Uterus (tissue), 4 donors: ENCODE measurements at places on chromosomes 16 and 17. TPM values are rescaled to one million over a fixed set of nuclear protein-coding genes. Genes with fewer than 3 reads are reported as not detected.

GRCh38 chr17:82152556-82153294, 54.7 kb upstream of the FASN start:
- no peaks in the 10 kb centered on the region for H3K27me3 ChIP-seq
- H3K4me1 ChIP-seq = no peaks in the 10 kb centered on the region
- no peaks in the 10 kb centered on the region for H3K36me3 ChIP-seq
- H3K4me3 ChIP-seq = no peak overlapping the region

DNA sequence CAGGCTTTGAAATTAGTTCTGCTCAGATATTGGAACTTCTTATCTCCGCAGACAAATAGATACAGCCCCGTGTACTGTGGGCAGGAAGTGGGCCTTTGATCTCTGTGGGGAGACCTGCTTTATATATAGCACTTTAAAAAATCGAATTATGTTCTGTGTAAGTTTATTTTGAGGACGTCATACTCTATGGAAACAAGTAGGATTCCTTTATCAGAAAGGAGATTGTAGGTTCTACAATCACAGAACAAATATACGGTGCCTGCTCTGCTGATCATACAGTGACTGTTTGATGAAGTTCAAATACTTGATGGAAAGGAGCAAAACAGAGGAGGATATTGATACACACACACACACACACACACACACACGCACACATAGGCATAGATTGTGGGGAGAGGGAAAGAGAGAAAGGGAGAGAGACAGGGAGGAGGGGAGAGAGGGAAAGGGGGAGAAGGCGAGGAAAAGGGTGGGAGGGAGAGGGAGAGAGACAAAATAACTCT, 14.7 kb upstream of the TMEM220 start:
- DNase-seq = no peak
- no peak overlapping the region for H3K27ac ChIP-seq
- H3K4me1 ChIP-seq = no peaks in the 10 kb centered on the region
- no peaks in the 10 kb centered on the region for H3K27me3 ChIP-seq
- no peaks in the 10 kb centered on the region for H3K36me3 ChIP-seq

- no peak for DNase-seq
- H3K27ac ChIP-seq = no peak overlapping the region
- no peaks in the 10 kb centered on the region for H3K27me3 ChIP-seq
- H3K4me3 ChIP-seq = no peak overlapping the region
These were observed 4.3 kb downstream of the ZNF768 start for GRCh38 chr16:30521873-30522641.

DNA sequence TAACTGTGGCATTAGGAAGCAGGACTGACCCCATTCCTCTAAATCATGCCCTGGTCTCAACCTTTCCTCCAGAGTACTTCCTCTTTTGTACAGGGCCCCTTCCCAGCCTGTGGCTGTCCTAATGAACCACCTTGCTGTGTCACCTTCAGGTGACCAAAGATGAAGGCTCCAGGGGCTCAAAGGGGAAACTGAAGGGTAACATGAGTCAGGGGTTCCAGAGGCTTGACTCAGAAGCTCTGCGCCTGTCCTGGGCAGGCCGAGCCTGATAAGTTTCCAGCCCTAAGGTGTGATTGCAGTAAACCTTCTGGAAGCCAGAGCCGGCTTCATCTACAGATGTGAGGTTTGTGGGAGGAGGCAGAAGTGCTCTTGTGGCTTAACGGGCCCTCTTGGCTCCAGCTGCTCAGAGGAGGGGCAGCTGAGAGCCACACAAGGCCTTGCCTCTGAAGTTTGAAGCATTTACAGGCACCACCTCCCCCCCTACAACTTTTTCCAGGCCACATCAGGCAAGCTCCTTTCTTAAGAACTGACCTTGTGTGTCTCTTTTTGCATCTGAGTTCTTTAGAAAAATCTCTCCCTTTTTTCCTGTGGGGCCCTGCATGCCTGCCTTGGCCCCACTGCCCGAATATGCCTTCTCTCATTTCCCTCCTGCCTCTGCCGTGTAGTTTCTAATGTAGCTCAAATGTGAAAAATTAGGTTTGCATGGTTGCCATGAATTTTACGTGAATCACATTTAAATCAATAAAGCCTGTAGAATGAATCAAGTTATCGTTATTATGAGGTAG, 149.9 kb downstream of the CLEC16A start:
- peak overlapping the region; percentile 48 for H3K27ac ChIP-seq
- no peak for DNase-seq
- no peaks in the 10 kb centered on the region for H3K27me3 ChIP-seq
- H3K4me3 ChIP-seq = no peak overlapping the region
- H3K36me3 ChIP-seq = no peaks in the 10 kb centered on the region
- H3K4me1 ChIP-seq = no peaks in the 10 kb centered on the region

- H3K27ac ChIP-seq = no peak overlapping the region
- no peaks in the 10 kb centered on the region for H3K27me3 ChIP-seq
- no peak overlapping the region for H3K4me3 ChIP-seq
- H3K4me1 ChIP-seq = no peaks in the 10 kb centered on the region
- no peak for DNase-seq
These were observed 48.2 kb upstream of the MGAT5B start for GRCh38 chr17:76820039-76820438.

DNA sequence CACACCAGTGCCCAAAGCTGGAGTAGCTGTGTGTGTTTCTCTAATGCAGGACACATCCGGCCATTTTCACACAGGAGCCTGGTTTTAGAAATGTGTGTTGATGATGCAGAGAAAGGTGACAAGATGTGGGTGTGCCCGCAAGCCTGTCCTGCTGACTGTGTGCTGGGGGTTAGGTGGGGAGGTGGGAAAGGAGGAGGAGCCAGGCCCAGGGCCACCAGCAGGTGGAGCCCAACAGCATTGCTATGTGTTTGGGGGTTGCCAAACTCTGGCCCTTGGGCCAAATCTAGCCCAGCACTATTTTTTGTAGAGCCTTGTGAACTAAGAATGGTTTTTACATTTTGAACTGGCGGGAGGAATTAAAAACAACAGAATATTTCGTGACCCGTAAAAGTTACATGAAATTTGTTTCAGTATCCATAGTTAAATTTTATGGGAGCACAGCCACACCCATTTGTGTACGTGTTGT, 61.7 kb upstream of the LGALS9 start:
- no peaks in the 10 kb centered on the region for H3K36me3 ChIP-seq
- H3K27ac ChIP-seq = no peak overlapping the region
- H3K4me3 ChIP-seq = no peak overlapping the region
- no peaks in the 10 kb centered on the region for H3K4me1 ChIP-seq
- H3K27me3 ChIP-seq = no peaks in the 10 kb centered on the region

DNA sequence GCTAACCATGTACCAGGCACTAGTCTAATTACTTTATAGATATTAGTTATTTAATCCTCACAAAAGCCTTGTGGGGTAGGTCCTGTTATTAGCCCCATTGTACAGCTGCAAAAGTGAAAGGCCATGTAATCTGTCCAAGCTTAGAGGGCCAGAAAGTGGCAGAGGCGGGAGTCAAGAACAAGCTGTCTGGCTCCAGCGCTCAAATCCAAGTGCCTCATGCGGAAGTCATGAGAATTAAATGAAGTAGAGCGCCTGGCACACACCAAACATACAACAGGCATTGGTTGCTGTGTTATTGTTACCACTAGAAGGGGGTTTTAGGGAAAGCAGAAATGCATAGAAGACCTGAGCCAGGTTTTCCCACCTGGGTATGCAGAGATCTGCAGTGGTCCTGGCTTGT, 1.2 kb downstream of the AQP8 start:
- H3K27me3 ChIP-seq = no peaks in the 10 kb centered on the region
- H3K36me3 ChIP-seq = no peaks in the 10 kb centered on the region
- no peak overlapping the region for H3K27ac ChIP-seq
- no peaks in the 10 kb centered on the region for H3K4me1 ChIP-seq

DNA sequence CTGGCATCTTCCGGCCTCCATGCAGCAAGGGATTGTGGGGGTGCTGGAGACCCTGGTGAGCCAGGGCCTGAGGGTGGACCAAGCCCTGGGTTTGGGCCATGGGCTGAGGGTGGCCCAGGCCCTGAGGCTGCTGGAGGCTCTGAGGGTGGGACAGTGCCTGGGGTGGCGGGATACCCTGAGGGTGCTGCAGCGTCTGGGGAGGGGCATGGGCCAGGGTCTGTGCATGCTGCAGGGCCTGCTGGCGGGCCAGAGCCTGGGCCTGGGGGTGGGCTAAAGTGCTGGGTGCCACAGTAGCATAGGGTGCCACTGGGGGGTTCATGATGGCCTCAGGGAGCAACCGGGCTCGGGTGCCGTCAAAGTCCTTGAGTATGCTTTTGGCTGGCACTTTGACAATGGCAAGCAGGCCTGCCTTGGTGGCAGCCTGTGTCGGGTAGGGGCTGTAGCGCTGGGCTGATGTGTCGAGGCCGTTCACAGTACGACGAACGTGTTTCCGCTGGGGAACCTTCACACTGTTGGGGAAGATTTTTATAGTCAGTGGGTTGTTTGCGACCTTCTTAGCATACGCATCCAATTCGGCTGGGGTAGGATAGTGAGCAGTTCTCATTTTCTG, 15.6 kb downstream of the TRAF4 start:
- no peak for DNase-seq
- no peak overlapping the region for H3K27ac ChIP-seq
- H3K4me1 ChIP-seq = no peaks in the 10 kb centered on the region
- H3K27me3 ChIP-seq = no peaks in the 10 kb centered on the region

DNA sequence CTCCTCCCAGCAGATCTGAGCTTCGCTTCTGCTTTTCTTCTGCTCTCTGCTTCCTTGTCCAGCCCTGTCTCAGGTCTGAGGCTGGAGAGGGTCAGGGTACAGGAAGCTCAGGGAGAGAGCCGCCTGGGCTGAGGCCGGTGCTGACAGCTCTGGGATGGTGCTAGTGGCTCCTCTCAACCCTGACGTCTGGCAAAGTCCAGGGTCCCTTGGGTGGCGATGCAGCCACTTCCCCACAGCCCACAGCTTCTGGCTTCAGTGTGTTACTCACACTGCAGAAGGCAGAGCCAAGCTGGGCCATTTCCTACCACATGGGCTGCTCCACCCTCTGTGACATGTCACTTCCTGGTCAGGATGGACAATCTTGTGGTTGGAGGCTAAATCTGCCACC, at the start of gene CD300C:
CD300C (minus strand) TSS at position 273 of the 388 bp plus-strand sequence. CDS start 333 bp downstream, outside the sequence.
- H3K36me3 ChIP-seq = no peaks in the 10 kb centered on the region
- no peaks in the 10 kb centered on the region for H3K27me3 ChIP-seq
- no peak within 1 kb of the TSS for H3K4me3 ChIP-seq
- H3K27ac ChIP-seq = no peak within 1 kb of the TSS

DNA sequence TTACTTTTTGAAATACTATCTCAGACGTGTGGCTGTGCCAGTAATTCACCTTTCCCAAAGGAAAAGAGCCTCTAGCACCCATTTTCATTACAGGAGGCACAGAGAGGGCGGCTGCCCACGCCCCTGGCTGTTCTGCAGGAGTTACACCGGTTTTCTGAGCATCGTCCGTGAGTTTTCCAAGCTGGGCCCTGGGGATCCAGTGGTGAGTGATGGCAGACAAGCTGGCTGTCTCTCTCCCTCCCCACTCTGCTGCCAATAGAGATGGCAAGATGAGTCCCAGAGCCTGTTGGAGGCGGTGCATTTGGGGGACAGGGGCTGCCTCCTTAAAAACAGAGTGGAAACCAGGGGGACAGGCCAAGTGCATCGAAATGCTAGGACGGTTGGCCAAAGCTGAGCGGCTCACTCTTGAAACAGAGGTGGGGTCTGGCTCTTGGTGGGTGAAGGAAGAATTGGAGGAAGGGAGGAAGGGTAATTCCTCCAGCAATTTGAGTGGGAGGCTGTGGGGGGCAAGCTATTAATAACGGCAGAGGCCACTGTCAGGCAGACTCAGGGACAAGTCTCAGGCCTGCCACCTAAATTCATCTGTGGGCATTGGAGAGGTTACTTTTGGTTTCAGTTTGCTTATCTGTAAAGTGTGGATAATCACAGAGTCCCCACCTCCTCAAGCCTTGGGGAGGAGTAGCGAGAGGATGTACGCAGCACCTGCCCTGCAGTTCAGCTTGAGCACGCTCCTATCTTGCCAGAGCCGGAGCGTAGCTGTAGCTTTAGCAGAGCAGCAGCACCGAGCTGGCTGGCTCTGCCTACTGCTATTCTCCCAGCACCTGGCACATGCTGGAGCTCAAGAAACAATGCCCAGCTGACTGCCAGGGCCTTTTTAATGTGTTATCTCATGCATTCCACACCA, 7.5 kb upstream of the NOS2 start:
- H3K4me1 ChIP-seq = no peaks in the 10 kb centered on the region
- no peak overlapping the region for H3K4me3 ChIP-seq
- H3K27me3 ChIP-seq = no peaks in the 10 kb centered on the region
- no peak for DNase-seq
- no peaks in the 10 kb centered on the region for H3K36me3 ChIP-seq
- H3K27ac ChIP-seq = no peak overlapping the region

- no peak overlapping the region for H3K4me3 ChIP-seq
- no peak for DNase-seq
- H3K4me1 ChIP-seq = peaks cover 6% of the 10 kb centered on the region
- no peaks in the 10 kb centered on the region for H3K36me3 ChIP-seq
- H3K27me3 ChIP-seq = no peaks in the 10 kb centered on the region
These were observed 56.6 kb downstream of the OR1D5 start for GRCh38 chr17:3006801-3007200.

DNA sequence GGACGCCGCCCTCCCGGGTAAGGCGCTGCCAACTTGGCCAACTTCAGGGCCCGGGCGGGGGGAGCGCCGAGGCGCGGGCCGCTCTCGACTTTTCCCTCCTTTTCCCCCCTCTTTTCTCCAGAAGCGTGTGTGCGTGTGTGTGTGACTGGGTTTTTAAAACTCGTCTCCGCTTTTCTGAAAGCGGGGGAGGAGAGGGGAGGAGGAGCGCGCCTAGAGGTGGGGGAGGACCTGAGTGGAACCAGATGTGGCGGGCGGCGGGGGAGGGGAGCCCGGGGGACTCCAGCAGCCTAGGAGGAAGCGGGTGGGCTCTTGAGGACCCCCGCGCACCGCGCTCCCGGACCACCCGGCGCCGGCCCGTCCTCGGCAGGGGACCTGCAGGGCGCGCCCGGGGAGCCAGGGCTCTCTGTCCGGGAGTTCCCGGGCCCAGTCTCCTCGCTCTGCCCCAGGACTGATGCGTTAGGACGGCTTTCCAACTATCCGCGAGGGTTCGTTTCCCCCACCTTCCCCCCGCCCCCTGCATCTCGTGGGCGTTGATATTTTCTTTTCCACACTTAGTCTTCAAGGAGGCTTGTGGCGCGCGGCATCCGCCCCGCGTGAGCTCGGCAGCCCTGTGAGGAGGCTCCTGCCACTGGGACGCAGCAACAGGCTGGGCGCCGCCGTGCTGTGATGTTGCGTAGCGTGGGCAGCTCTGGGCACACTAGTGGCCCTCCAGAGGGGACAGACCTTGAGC, 599 bp downstream of the MRC2 start:
- H3K27ac ChIP-seq = peak overlapping the region; percentile 83
- no peaks in the 10 kb centered on the region for H3K4me1 ChIP-seq
- H3K36me3 ChIP-seq = no peaks in the 10 kb centered on the region
- peak; percentile 85 for DNase-seq

RNF43 gene
- not detected for total RNA-seq

SNX20 gene
- 1.2 TPM for total RNA-seq

ACAP1 gene
- 0.29 TPM for total RNA-seq

NHLRC4 gene
- total RNA-seq = 1.2 TPM

AOC3 gene
- 19.0 TPM for total RNA-seq
